Immature natural killer cell (primary cell): ENCODE measurements at places on chromosomes 1 and 21. TPM values are rescaled to one million over a fixed set of nuclear protein-coding genes. Genes with fewer than 3 reads are reported as not detected.

Gene S100A3
- not detected for polyA plus RNA-seq

Gene GPATCH4
- 42.2 TPM for polyA plus RNA-seq

Gene CELA2B
- not detected for polyA plus RNA-seq

Gene MYOC
- not detected for polyA plus RNA-seq

Gene NECTIN4
- not detected for polyA plus RNA-seq

Gene TLCD4
- polyA plus RNA-seq, result not detected

Gene BLACAT1
- polyA plus RNA-seq, result not detected

Gene ECM1
- polyA plus RNA-seq, result not detected

Gene TDRKH
- polyA plus RNA-seq, result 12.0 TPM

Gene FTCD
- polyA plus RNA-seq, result not detected

Gene CLCA4
- not detected for polyA plus RNA-seq

Gene ZNF436
- 0.60 TPM for polyA plus RNA-seq

Gene C1QB
- polyA plus RNA-seq, result not detected

Gene DMRTA2
- polyA plus RNA-seq, result not detected

Gene PTGS2
- polyA plus RNA-seq, result not detected

Gene GPR3
- polyA plus RNA-seq, result not detected

Gene GBP7
- not detected for polyA plus RNA-seq

Gene CHD5
- 0.12 TPM for polyA plus RNA-seq

Gene FABP3
- not detected for polyA plus RNA-seq

Gene UFC1
- polyA plus RNA-seq, result 174 TPM

Gene RNU1-2
- polyA plus RNA-seq, result 28.1 TPM

Gene RGS16
- 0.21 TPM for polyA plus RNA-seq

Gene FCRLB
- 6.7 TPM for polyA plus RNA-seq

Gene KCNK1
- polyA plus RNA-seq, result not detected

Gene ZNF648
- polyA plus RNA-seq, result not detected

Gene FAM3B
- polyA plus RNA-seq, result not detected

Gene FAM20B
- 13.1 TPM for polyA plus RNA-seq

Gene KIF14
- polyA plus RNA-seq, result 0.02 TPM

Gene LIPI
- not detected for polyA plus RNA-seq

Gene C4BPA
- polyA plus RNA-seq, result not detected

Gene DISC1
- polyA plus RNA-seq, result not detected

Gene OR2G3
- not detected for polyA plus RNA-seq

Gene TFF1
- not detected for polyA plus RNA-seq

Gene KRTAP11-1
- not detected for polyA plus RNA-seq

Gene MRPS14
- polyA plus RNA-seq, result 42.5 TPM

Gene MYBPH
- not detected for polyA plus RNA-seq

Gene ZMYND12
- polyA plus RNA-seq, result 0.39 TPM

Gene LHX8
- polyA plus RNA-seq, result not detected

Gene DDAH1
- polyA plus RNA-seq, result not detected

Gene COL8A2
- not detected for polyA plus RNA-seq

Gene PROK1
- not detected for polyA plus RNA-seq

Gene AVPR1B
- not detected for polyA plus RNA-seq

Gene FCRL5
- polyA plus RNA-seq, result not detected

Gene SYNC
- not detected for polyA plus RNA-seq

Gene CGN
- polyA plus RNA-seq, result not detected
